ENCODE measurements at places on chromosomes 12 and 14.
A peak's percentile ranks its signal among the peaks of the same experiment; 100 is the strongest.

DNA sequence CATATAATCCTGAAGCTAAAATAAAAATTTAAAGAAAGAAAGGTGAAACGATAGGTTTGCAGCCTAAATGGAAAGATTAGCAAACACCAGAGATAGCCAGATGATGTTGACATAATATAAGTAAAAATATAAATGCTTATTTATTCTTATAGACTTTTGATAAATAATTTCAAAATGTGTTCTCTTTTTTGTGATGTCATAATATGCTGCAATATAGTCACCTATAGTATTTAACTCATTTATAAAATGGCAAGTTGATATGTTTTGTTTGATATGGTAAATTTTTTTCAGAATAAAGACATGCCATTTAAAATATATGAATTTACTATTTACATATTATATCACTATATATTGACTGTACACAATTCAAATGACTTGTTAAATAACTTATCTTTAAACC, 813.4 kb downstream of the LRFN5 start:
- DNase-seq: no peak

GRCh38 chr12:61254225-61254624, 1006.0 kb upstream of the USP15 start:
- no peak for DNase-seq

- peak; percentile 37 for DNase-seq
These were observed 134.3 kb downstream of the MED13L start for GRCh38 chr12:116142936-116143898.

DNA sequence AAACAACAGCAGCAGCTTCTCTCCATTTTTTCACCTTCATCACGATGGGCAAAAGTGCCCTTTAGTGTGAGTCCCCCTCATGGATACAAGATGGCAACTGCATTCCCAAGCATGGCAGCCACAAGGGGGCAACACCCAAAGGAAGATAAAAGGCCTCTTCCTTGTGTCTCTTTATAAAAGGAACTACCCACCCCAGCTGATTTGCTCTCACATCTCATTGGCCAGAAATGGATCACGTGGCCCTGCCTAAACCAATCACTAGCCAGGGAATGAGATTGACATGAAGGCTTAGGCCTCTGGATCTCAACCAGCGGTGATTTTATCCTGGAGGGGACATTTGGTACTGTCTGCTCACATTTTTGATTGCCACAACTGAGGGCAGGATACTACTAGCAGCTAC, 21.9 kb upstream of the IFT81 start:
- DNase-seq: peak; percentile 80

DNA sequence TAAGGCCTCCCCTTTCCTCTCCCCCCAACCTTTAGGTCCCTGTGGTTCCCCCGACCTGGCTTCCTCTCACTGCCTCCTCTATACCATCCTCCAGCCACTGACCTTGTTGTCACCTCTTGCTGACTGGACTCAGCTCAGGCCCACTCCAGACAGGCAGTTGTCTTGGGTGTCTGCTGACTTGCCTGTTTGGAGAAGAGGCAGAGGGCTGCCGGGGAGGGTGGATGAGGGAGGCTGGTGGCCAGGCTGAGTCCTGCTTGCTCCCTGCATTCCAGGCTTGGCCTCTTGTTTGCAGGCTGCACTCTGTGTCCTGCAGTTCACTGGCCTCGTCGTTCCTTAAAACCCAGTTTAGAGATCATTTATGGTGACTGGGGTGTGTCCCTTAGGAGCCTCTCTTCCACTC, 31.0 kb upstream of the RD3L start:
- DNase-seq: no peak

GRCh38 chr12:109255377-109255776, 53.7 kb downstream of the FOXN4 start:
- no peak for DNase-seq

DNA sequence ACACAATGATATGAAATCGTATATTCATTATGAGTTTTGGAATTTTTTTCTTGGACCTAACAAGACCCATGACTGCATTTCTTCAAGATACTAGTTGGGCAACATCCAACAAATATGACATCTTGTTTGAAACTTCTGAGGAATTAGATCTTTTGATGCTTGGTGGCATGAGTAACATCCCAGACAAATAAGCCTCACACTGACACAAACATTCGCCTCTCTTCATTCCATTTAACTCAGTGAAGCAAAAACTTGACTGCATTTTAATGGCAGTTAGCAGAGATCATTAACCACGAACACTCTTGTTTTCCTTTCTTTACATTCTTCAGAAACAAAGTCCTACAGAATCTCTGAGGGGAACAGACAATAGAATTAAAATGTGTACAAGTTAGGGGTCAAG, 758.3 kb downstream of the C12orf50 start:
- DNase-seq: no peak

DNA sequence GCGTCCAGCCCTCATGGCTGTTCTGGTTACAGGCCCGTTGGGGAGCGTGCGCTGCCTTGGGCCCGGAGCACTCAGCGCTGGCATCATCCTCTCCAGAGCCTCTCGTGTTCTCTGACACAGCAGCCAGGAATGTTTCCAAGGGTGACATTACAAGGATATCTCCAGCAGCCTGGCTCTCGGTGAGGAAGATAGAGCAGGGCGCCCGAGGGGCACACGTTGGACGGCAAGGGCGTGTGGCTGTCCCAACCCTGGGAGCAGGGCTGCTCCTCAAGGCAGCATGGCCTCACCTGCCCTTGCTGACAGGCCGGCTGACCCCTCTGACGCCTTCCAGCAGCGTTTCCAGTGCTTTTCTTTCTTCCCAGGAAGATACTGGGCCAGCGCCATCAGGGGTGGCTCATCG, 14.4 kb downstream of the LRCOL1 start:
- DNase-seq: no peak

- DNase-seq: peak; percentile 79
These were observed at the start of gene LRIG3 for GRCh38 chr12:58920102-58920960. LRIG3 (minus strand) TSS chr12:58920504; CDS start chr12:58920235, 269 bp downstream.

GRCh38 chr14:62655166-62655565, 390.1 kb downstream of the KCNH5 start:
- DNase-seq: no peak

DNA sequence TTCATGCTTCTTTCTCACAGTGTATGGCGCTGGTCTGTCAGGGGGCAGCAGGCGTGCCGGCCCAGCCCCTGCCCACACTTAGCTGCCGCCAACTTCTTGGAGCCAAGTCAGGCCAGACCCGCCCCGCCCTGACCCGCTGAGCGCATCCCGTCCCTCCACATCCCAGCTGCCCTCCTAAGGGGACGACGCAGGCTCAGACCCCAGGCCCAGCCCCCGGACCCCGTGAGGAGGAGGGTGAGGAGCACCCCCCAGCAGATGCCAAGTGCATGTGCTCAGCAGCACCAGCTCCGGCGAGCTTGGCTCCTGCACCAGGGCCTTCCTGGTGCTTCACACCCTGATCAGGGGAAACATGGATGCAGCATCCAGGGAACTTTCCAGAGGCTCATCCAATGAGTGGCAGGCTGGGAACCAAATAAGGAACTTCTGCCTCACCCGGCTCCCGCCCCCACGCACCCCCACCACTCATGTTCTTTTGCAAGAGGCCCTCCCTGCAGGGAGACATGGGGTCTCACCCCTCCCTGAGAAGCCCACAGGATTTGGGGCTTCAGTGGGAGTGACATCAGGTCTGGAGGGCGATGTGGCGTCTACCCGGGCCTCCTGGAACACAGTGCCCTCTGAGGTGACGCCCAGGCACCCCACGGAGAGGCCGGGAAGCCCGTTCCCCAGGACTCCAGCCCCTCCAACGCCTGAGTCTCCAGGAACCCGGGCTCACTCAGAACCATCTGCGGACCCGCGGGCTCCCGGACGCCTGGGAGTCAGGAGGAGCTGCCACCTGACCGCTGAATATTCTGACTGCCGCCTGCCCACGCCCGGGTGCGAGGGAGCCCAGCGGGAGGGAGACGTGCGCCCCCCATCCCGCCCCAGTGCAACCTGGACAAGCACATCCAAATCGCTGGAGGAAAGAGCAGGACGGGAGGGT, 70.0 kb upstream of the GALNT9 start:
- DNase-seq: no peak

Measured in SW 1271 (cell line).